ENCODE measurements at places on chromosomes 1 and 21.

- peak; percentile 95 for DNase-seq
These were observed at the start of gene SFPQ for GRCh38 chr1:35192853-35193664. SFPQ (minus strand) TSS chr1:35193145; CDS start chr1:35193049, 96 bp downstream.

GRCh38 chr1:245684571-245684970, 529.8 kb downstream of the KIF26B start:
- DNase-seq, result no peak

DNA sequence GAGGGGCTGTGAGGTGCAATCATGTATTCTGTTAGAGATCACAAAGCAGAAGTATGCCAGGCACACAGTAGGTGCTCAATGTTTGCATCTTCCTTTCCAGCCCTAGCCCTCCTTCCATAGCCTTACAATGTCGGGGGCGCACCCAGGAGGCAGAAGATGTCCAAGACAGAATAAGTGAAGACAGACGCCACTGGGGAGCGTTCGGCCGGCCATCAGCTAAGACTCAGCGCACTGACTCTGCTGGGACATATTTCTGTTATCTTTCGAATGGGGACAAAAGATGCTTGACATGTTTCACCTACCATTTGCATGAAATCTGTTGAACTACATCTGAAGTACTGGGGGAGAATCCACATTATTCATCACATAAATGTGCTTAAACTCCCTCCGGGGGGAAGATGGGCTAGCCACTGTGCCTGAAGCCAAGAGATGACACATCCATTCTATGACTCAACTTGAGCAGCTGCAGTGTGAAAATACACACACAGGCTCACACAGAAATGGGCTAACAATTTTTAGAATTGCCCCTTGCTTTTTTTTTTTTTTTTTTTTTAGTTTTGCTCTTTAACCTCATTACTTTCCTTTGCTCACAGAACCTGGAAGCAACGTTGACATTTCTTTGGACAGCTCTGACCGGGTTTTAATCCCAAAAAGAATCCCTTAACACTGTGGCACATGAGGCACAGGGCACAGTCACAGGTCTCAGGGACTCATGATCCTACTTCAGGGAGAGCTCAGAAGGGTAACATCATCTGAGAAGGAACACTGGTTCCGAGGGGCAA, 7.9 kb downstream of the TIAM1 start:
- DNase-seq, result peak; percentile 71

- DNase-seq, result no peak
These were observed 132.1 kb upstream of the EDN2 start for GRCh38 chr1:41616563-41616962.

DNA sequence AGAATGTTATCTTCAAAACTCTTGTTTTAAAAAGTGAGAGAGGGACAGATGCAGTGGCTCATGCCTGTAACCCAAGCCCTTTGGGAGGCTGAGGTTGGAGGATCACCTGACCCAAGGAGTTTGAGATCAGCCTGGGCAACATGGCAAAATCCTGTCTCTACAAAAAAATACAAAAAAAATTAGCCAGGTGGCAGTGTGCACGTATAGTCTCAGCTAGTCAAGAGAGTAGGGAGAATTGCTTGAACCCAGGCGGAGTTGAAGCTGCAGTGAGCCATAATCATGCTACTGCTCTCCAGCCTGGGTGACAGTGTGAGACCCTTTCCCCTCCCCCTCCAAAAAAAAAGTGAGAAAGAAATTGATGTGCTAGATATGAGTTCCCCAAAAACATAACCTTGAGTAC, 131.0 kb downstream of the KCNT2 start:
- DNase-seq, result no peak

- DNase-seq, result no peak
These were observed 327 bp downstream of the LRRC40 start for GRCh38 chr1:70205071-70205433.

DNA sequence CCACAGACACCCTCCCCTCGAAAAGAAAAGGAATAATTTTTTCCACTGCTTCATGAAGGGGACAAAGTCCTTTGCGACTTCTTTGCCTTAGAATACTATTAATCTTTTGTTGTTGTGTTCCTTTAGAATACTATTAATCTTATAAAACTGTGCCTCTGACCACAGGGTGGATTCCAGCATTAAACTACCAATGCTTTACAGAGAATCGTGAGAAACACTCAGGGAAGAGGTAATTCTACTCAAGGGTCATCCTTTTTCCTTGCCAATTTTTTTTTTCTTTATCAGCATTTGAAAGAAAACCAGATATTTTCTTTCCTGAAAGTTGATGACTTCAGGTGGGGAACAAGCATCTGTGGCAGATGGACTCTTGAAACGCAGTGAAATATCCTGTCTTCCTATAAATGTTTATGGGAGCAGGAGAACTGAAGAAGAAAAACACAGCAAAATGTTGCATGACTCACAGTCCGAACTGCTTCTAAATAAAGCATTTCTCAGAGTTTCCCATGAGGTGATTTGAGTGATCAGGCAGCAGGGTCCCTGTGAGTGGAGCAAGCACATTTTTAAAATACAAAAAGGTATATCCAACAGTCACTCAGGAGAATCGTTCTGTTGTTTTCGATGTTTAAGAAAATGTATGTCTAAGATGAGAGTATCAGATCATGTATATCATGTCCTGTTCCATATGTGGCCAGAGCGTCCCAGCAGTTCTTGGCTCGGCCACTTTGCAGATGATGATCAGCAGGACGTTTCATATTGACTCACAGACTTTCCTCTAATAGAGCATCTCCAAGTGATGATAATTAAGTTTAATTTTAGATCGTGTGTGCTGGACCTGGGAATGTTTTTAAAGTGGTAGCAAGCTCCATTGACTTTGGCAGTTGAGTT, 154.2 kb upstream of the RUNX1 start:
- DNase-seq, result no peak

- DNase-seq, result no peak
These were observed 108.5 kb upstream of the KIF26B start for GRCh38 chr1:245046315-245046714.

DNA sequence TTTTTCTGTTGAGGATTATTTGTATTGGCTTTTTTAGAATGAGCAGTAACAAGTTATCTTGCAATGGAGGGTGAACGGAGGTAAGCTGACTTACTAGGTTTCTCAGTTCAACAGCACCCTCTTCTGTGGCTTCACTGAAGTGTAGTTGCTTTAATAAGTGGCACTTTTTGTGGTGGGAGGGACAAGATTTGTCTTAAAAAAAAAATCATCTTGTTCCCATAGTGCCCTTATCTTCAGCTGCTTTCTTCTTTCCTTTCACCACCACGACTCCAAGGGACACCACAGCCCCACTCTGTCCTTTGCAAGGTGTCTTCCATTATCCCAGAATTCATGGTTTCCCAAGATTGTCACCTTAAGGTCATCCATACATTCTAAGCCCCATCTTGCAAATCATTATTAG, 92.9 kb downstream of the PIGK start:
- no peak for DNase-seq

Data from activated T-cell treated with anti-CD3 and anti-CD28 coated beads, Interleukin-2, amount 50 U/mL, for 72 hours (primary cell).